ENCODE measurements at places on chromosomes 4 and X. TPM values are rescaled to one million over a fixed set of nuclear protein-coding genes. Genes with fewer than 3 reads are reported as not detected.

Gene FATE1
- total RNA-seq: not detected

Gene WDFY3
- total RNA-seq: 116 TPM

Gene UGDH
- total RNA-seq: 653 TPM

Gene CXCL3
- 2.8 TPM for total RNA-seq

Gene ELOVL6
- 4.9 TPM for total RNA-seq

Gene LDOC1
- total RNA-seq: 9.8 TPM

Gene PAGE4
- total RNA-seq: not detected

Gene PRIMPOL
- 23.0 TPM for total RNA-seq

Gene PRDM5
- 18.8 TPM for total RNA-seq

Gene DCAF4L1
- total RNA-seq: 0.28 TPM

Gene CTAG2
- not detected for total RNA-seq

Gene SNX25
- total RNA-seq: 22.5 TPM

Gene FGA
- not detected for total RNA-seq

Data from omental fat pad (tissue), 4 donors.